T-cell (primary cell): ENCODE measurements at places on chromosomes 5 and 9.

- DNase-seq, result no peak
Measured at GRCh38 chr9:26077860-26078259, 399.6 kb upstream of the TUSC1 start.

GRCh38 chr9:127723444-127723843 lies 7.6 kb downstream of the TTC16 start:
- no peak for DNase-seq

DNA sequence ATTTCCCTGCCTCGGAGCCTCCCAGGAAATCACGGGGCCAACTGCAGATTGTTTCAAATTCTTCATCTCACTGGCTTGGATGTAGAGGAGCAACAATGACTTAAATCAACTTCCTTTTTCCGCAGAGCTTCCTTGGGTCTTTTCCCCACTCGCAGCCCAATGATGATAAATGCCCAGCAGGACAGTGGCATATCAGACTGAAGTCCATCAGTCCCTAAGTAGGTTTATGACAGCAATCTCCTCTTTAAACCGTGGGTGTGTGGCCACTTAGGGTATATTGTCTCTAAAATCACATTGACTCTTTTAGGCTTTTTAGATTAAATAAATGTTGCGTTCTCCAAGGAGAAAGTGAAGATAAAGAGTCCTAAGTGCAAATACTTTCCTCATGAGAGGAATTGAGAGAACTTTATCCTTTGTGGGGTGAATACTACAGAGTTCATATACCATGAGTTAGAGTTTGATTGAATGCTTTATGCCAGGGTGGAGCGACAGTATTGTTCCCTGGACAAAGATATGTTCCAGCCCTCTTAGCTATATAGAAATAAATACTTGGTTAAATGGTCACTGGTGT lies 59.1 kb downstream of the IQGAP2 start:
- no peak for DNase-seq

GRCh38 chr9:91202736-91203283 lies 158.9 kb downstream of the AUH start:
- no peak for DNase-seq

- no peak for DNase-seq
Measured at GRCh38 chr5:91263898-91264297, 119.2 kb downstream of the ARRDC3 start.

- no peak for DNase-seq
Measured at GRCh38 chr5:134864707-134865106, 9.5 kb upstream of the TXNDC15 start.

- no peak for DNase-seq
Measured at GRCh38 chr9:114246558-114246957, 76.3 kb upstream of the ORM1 start.

DNA sequence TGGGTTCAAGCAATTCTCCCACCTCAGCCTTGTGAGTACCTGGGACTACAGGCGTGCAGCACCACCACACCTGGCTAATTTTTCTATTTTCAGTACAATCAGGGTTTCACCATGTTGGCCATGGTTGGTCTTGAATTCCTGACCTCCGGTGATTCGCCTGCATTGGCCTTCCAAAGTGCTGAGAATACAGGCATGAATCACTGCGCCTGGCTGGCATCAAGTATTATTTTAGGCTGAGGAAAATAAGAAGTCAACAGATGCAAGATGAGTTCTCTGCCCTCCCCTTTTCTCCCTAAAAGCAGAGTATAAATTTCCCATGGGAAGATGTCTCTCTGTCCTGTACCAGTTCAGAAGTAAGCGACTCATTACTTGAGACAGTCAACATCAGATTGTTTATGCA lies 71.5 kb downstream of the ELAVL2 start:
- no peak for DNase-seq

DNA sequence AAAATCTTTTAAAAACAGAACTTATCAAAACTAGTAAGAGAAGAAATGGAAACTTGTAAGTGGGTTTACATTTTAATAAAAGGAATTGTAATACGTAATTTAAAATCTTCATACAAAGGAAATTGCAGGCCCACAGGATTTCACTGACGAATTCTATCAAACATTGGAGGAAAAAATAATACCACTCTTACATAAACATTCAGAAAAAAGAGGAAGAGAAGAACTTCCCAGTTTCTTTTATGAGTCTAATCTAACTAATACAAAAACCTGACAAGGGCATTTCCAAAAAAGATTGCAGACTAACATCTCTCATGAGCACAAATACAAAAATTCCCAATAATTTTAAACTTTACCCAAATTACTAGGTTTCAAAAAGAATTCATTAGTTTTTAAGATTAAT lies 149.0 kb downstream of the RANBP17 start:
- no peak for DNase-seq

GRCh38 chr9:93173365-93174051 lies 10.4 kb upstream of the WNK2 start:
- DNase-seq, result no peak

- no peak for DNase-seq
Measured at GRCh38 chr5:142280066-142281007, 44.5 kb downstream of the SPRY4 start.

DNA sequence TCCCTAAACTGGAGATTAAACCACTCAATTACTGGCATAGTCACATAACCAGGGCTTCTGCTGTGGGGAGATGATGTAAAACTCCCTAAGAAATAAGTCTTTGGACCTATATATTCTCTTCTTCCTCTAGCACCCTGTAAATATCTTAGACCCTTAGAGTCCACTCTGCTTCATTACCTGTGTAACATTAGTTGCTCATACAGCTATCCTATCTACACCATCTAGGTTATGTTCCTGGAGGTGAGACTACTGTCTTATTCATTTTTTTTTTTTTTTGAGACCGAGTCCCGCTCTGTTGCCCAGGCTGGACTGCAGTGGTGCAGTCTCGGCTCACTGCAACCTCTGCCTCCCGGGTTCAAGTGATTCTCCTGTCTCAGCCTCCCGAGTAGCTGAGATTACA lies 9.6 kb upstream of the TICAM2 start:
- DNase-seq, result no peak

- no peak for DNase-seq
Measured at GRCh38 chr9:37639109-37639762, 11.5 kb upstream of the FRMPD1 start.

DNA sequence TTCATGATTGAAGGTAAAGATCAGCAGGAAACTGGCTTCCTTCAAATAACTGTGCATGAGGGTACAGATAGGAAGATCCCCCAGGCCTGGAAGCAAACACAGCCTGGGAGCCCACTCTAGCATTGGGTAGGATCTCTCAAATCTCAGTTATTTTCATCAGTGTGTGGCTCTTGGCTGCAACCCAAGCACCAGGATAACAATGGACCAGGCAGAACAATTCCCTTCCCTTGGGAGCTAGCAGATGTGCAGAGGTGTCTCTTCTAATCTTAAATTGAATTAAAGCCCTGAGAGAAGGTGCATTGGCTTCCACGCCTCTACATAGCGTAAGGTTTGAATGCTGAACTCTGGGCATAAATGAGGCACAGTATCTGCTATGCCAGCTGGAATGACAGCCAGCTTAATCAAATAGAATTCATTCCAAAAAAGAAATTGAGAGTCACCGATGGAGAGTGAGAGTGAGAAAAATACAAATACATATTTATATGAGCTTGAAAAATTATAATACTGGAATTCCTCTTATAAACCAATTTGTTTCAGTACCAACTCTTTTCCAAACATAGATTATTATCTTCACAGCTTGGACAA lies 957.3 kb downstream of the CDH12 start:
- no peak for DNase-seq

- no peak for DNase-seq
Measured at GRCh38 chr5:141841378-141842180, 36.6 kb downstream of the PCDH1 start.

- DNase-seq, result no peak
Measured at GRCh38 chr5:129773376-129773775, 25.5 kb downstream of the MINAR2 start.

GRCh38 chr5:15131909-15132308 lies 260.3 kb upstream of the ANKH start:
- no peak for DNase-seq

DNA sequence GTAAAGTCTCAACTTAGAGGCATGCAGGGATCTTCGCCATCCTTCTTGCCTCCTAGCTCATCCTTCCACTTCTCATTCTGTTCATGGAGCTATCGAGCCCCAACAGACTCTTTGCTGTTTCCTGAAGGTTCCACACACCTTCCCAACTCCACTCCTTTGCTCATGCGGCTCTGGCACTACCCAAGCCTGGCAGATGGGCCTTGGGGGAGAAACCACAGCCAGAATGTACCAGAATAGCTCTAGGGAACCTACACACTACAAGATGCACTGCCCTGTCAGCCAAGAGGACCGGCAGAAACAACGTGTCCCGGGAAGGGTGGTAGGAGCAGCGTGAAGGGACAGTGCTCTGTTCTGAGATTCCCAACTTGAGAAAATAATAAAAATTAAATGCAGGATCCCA lies 178.9 kb downstream of the GABBR2 start:
- no peak for DNase-seq

- no peak for DNase-seq
Measured at GRCh38 chr5:62281411-62281810, 24.6 kb upstream of the KIF2A start.

GRCh38 chr5:178683783-178684182 lies 46.7 kb downstream of the ZNF354A start:
- DNase-seq, result no peak

GRCh38 chr9:79129865-79130480 lies 441.8 kb upstream of the TLE4 start:
- DNase-seq, result no peak

GRCh38 chr5:71633255-71634155 lies 46.4 kb downstream of the MCCC2 start:
- DNase-seq, result no peak

- no peak for DNase-seq
Measured at GRCh38 chr5:55636177-55636576, 75.9 kb downstream of the SLC38A9 start.

DNA sequence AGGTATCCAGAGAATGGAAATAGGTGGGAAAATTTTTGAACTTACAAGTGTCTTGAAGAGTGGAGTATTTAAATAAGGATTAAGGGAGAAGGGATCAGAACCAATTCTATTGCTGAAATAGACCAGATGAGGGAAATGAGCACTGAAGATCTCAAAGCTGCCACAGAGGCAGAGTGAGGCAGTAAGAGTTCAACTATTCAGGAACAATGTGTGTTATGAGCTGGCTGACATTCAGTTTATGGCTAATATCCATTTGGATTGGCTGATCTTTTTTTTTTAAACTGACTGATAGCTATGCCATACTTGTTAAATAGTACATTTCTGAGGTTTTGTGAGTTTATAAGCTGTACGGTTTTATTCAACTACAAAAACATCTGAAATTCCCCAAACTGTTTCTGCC lies 95.3 kb upstream of the GNA14 start:
- no peak for DNase-seq

- DNase-seq, result no peak
Measured at GRCh38 chr9:124724415-124725067, 46.6 kb downstream of the NR6A1 start.

GRCh38 chr5:159106193-159106568 lies 6.5 kb upstream of the EBF1 start:
- DNase-seq, result no peak

GRCh38 chr5:157900644-157901043 lies 41.7 kb upstream of the CLINT1 start:
- no peak for DNase-seq

GRCh38 chr5:89303033-89303480 lies 420.1 kb upstream of the MEF2C start:
- no peak for DNase-seq
